Osteocyte (in vitro differentiated cells): ENCODE measurements at places on chromosomes 1 and 21. TPM values are rescaled to one million over a fixed set of nuclear protein-coding genes. Genes with fewer than 3 reads are reported as not detected.

DNA sequence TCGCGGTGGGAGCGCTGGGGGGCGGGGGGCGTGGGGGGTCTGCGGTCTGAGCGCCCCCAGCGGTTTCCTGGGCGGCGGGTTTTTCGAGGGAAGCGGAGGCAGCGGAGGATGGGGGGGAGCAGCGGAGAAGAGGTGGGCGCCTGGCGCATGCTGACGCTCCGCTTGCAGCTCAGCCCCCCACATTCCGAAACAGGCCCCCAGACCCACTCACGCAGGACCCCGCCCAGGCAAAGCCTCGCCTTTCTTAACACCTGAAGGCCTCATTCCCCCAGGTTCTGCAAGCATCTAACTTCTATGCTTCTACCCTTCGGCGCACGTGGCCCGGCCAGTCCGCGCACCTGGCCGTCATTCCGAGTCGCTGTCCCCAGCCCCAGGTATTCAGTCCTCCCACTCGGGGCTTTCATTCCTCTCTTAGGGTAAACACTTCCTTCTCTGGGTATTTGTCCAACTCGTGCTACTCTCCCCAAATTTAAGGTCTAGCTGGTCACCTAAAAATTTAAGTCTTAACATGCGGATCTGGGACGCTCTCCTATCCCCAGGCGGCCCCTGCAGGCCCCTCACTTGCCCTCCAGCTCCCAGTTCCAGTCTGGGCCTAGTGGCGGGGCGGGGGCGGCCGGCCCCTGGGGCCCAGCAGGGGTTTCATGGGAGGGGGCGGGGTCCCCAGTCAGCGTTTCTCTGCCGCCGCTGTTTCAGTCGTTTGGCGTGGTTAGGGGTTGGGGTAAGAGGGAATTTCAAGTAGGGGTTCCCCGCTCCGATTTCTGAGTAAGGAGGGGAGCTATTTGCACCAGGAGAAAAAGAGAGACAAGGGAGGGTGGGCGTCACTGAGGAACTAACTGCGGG is 2.8 kb upstream of the ZBTB7B start:
- no peak for DNase-seq

DNA sequence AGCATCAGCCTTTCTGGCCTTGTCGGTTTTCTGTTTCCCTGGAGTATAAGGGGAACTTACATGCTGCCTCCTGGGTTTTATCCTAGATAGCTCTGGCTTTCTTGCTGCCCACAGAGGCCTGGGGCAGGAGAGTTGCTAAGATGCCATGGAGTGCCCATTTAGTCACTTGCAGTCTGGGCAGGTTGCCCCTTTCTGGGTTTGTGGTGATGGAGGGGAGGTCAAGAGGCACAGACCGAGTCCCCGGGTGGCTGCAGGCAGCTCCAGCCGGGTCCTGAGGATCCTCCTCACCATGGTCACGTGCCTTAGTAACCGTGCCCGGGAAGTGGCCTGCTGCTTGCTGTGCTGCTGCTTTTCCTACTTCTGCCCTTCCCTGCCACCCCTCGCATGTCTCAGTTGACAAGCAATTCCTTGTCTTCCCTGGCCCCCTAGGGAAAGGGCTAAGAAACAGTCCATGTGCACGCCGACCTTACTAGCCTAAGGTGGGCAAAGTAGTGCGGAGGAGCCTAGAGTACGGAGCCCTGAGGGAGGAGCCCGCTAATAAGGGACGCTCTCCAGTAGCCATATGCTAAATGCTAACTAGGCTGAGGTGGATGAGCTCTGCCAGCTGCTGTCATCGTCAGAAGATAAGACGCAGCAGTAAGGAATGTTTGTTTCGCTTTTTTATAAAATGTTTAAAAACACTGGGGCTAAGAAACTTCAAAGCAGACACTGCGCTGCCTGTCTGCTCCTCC is 34.8 kb downstream of the CLCA1 start:
- no peak for DNase-seq

- no peak for DNase-seq
Observed at GRCh38 chr1:22611530-22611947, 24.9 kb upstream of the C1QA start.

DNA sequence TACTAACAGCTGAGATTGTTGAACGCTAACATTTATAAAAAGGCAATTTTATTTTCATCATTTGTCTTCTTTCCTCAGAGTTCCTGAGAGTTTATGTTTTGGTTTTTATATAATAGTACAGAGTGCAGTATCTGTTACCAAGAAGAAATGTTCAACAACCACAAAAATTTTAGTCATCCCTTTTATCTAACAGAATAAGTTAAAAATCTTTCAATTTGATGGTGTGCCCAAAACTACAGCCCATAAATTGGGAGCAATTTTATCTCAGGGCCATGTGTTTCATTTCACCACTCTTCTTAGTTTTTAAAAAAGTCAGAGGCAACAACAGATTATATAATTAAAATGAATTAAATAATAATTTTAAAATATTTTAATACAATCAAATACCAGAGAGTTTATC is 37.1 kb downstream of the NEXN start:
- DNase-seq = no peak

- no peak for DNase-seq
Observed at GRCh38 chr1:235207209-235207565, 46.1 kb upstream of the RBM34 start.

DNA sequence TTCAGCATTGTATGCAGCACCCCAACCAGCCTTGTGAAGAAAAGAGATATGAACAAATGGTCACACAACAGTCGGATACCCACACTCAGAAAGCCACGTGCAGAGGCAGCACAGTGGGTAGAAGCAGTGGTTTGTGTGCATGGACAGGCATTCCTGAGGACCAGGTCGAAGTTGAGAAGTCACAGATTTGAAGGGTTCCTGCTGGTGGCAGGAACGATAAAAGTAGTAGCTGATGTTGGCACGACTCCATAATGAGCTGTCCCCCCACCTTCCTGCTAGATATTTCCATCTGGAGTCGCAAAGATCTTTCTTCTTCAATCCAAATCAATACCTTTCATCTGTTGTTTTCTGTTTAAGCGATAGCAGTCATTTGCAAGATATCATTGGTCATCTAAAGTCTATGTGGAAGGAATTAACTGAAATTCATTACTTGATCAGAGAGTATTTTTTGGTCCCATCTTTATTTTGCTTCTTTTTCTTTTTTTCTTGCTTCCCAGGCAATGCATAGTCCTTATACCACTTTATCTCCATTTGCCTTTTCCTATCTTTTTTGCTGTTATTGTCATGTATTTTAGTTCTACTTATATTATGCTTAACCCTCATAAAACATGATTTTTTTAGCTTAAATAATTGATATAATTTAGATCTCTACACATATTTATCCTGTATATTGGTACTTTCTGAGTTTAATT is 176.4 kb downstream of the DHRS3 start:
- DNase-seq = no peak

DNA sequence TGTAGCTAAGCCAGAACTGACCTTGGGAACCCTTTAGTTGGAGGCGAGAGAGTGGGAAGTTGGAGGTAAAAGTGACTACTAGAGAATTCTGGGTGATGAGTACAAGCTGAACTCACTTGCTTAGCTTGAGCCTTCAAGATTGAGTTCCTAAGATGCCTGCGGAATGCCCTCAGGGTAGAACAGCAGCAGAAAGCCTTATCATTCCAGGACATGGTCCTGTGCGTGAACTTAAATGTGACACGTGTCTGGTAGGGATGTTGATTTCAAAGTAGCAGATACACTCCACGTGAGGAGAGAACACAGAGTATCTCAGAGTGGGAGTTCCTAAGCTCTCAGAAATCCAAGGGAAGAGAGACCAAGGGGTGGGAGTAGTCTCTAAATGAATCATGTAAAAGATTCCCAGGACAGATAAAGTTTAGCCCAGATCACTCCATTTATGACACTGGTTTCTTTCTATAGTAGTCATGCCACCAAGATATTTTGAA is 60.1 kb downstream of the KCNK1 start:
- DNase-seq = no peak

- no peak for DNase-seq
Observed at GRCh38 chr1:159715855-159716254, 1.5 kb upstream of the CRP start.

- no peak for DNase-seq
Observed at GRCh38 chr1:119531606-119532323, 24.8 kb downstream of the HSD3B1 start.

GRCh38 chr1:6013491-6013890 is 21.3 kb upstream of the NPHP4 start:
- no peak for DNase-seq

GRCh38 chr21:44065428-44065827 is 41.8 kb upstream of the PWP2 start:
- DNase-seq = no peak

DNA sequence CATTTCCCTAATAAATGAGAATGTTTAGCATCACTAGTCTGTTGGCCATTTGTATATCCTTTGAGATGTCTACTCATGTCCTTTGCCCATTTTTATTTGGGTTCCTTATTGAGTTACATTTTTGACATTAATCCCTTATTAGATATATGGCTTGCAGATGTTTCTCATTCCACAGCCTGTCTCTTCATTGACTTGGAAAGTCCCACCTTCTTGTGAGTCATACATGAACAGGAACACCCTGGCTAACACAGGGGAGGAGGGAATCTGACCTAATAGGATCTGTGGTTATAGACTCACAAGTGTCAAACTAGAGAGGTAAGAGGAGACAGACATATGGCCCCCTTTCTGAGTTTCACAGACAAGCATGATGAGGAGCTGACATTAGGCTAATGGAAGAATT is 11.5 kb downstream of the ZP4 start:
- no peak for DNase-seq

DNA sequence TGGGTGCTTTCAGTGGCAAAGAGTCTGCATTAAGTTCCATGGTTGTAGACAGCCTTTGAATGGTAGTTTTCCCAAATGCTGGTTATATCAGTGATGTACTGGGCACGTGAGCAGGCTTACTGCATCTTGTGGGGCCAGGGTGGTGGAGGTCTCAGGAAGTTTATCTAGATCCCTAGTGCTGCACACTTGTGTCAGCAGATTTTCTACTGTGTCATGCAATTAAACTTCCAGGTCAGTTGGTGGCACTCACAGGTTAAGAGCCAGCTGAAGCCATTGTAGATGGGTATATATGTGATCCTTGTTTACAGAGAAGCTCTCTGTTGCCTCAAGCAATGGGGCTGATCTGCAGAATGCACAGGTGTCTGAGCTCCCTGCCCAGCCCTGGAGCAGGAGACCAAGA is 33.0 kb downstream of the FOXJ3 start:
- no peak for DNase-seq

DNA sequence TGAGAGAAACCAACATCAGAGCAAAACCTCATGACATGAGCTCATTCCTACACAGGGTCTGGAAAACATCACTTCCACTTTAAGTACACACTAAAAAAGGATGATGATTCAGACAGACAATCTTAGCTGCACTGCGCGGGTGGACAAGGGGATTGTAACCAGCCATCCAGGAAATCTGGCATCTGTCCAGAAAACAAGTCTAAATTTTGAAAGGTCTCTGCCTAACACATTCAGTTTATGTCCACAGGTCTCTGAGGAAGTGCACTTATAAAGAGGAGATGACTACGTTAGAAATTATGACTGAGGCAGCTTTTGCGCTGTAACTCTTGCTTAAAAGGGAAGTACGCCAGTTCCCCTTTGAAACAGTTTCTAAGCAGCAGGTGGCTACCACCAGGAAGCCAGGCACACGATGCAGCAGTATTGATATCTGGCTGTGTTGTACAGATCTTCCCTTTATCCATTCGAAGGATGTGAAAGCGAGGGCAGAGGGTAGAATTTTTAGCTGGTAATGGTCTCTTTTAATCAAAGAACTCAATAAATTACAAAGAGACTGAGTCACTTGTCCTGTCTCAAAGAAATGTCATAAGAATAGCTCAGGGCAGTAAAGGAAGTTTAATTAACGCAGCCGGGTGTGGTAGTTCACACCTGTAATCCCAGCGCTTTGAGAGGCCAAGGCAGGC is 128.0 kb downstream of the SETD4 start:
- DNase-seq = no peak

- DNase-seq = no peak
Observed at GRCh38 chr1:162292422-162292849, 84.2 kb downstream of the SPATA46 start.

DNA sequence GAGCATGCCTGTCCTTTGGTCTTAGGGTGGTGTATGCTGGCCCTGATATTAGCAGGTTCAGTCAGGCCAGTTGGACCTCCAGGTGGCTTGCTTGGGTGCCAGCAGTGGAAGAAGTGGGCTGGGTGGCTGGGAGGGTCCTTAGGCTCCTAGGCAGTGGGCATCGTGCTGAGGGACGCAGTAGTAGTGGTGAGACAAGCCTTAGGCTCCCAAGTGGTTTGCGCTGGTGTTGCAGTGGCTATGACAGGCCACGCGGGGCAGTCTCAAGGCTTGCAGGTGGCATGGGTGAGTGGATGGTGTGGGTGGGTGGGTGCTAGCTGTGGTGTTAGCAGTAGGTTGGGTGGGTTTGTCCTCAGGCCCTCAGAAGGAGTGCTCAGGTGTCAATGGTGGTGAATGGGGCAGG is 162.3 kb downstream of the FMN2 start:
- no peak for DNase-seq

DNA sequence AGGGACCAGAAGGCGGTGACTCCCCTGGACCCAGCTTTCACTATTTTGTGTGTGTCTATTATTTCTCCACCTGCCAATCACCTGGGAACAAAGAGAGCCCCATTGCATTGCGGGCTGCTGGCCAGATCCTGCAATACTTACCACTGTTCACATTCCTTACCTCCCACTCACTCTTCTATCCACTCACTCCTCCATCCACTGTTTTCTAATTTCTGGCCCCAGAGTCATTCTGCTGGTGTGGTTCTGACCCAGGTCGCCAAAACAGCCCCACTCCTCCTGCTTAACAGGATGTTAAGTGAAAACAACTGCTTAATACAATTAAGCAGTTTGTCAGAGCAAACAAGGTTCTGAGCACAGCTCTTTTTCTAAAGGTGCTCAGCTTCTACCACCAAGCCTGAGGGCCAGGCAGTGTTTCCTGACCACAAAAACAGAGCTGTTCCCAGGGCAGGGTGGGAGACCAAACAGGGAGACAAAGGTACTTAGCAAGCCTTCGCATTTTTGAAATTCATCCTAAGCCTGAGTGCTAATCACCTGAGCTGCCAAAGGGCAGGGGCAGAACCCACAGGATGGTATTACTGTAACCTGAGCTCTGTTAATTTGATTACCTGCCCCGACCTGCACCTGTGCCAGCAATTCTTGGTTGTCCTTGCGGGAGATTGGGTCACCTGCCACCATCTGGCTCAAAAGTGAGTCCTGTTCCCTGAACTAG is 38.5 kb upstream of the EFCAB14 start:
- no peak for DNase-seq

- no peak for DNase-seq
Observed at GRCh38 chr1:18932387-18932786, 24.1 kb downstream of the IFFO2 start.

Gene PTPRC
- total RNA-seq = not detected in 2 replicates

Gene KCNN3
- 0.16 and 0.29 TPM in 2 replicates for total RNA-seq

Gene KRTAP27-1
- not detected in 2 replicates for total RNA-seq
